Stimulated activated CD4-positive, alpha-beta T cell treated with anti-CD3 and anti-CD28 coated beads, Interleukin-15, amount 100 ng/mL, for 48 hours (primary cell): ENCODE measurements at places on chromosomes 1 and 21.

DNA sequence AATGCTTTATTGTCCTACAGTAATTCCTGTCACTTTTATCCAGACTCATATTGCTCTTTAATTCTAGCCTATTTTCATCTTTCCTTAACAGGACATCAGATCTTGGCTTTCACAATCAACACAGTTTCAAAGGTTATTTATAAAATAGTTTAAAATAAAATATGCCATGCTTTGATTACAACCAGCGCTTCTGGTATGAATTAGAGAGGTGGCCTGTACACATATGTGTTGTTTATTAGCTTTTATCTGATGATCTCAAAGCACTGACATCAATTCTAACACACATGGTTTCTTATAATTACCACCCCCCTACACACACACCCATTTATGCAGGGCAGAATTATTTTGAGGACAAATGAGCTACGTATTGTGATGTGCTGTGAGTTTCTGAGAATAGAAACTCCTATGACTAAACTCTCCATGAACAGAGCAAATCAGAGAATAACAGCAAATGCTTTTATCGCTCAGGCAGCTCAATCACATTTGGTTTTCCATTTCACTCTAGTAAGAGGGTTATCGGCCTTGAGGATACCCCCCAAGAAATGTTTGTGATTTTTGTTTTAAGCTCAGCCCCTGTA lies 18.0 kb downstream of the CD247 start:
- DNase-seq = no peak

DNA sequence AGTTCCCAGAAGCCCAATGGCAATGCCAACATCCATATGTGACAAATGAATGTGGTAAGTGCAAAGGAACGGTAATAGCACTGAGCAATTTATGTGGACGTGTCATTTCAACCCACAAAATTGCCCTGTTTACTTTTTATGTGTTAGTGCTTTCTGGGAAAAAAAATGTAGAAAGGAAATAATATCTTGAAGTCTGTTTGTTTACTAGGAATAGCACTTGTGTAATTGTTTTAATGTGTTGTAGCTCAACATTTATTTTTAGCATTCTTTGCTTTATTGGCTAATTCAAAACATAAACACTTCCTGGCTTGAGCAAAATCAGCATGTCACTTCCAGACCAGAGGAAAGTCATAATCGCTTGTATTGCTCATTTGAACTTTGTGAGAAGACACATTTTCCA lies 224.8 kb upstream of the KCNK2 start:
- no peak for DNase-seq

DNA sequence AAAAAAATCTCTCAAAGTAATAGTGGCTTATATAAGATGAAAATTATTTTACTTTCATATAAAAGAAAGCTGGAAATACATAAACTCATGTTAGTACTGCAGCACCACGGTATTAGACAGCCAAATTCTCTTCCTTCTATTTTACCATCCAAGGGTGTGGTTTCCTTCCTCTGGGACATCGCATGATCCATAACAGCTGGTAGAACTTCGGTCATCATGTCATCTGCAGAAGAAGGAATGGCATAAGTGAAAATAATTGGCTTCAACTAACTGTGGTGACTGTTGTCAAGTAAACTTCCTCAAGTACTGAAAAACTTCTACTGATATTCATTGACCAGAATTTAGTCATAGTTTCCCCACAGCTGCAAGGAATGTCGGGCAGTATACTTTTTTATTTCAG lies 28.3 kb upstream of the IFI44L start:
- DNase-seq = no peak

GRCh38 chr1:162670928-162671663 lies 38.8 kb downstream of the DDR2 start:
- DNase-seq = no peak

GRCh38 chr1:230627767-230628166 lies 14.5 kb upstream of the COG2 start:
- no peak for DNase-seq

- DNase-seq = no peak
Measured at GRCh38 chr1:171965777-171966176, 124.5 kb downstream of the DNM3 start.

- DNase-seq = no peak
Measured at GRCh38 chr1:206068314-206068713, 15.3 kb downstream of the RHEX start.

DNA sequence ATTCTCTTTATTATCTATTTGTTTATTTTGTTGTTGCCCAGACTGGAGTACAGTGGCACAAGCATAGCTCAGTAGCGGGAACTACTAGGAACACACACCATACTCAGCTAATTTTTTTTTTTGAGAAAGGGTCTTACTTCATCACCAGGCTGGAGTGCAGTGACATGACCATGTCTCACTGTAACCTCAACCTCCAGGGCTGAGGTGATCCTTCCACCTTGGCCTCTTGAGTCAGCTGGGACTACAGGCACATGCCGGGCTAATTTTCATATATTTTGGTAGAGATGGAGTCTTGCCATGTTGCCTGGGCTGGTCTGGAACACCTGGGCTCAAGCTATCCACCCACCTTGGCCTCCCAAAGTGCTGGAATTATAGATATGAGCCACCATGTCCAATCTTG lies 5.3 kb upstream of the TXNIP start:
- DNase-seq = no peak

- no peak for DNase-seq
Measured at GRCh38 chr1:50521703-50522102, 98.5 kb upstream of the DMRTA2 start.

DNA sequence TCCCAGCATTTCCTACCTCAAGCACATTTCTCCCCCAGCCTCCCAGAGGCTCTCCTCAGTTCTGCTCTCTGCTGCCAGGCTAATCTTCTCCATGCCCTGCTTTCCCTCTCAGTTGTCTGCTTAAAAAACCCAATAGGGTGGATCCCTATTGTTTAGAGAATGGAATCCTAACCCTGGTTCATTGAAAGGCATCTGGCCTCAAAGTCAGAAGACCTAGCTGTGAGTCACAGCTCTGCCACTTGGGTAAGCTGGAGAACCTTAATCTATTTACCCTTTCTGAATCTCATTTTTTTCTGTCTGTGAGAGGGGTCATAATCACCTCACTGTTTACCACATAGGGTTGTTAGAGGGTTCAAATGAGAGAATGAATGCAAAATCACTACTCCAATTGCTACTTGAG lies 12.5 kb upstream of the MYOC start:
- DNase-seq = no peak

DNA sequence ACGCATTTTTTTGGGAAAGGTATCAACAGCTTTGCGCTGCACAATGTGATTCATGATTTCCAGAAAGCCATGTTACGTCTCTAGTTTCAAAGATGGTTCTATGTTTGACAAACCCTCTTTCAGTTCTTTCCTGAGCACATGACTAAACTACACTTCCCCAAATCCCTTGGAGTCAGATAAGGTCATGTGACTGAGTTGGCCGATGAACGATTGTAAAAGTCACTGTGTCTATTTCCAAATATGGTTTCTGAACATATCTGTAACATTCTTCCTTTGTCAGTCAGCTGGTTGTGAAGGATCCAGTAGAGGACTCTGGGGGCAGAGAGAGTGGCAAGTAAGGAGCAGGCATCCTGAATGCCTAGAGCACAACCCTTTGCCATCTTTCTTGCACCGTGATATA lies 35.4 kb downstream of the TMPRSS15 start:
- no peak for DNase-seq

DNA sequence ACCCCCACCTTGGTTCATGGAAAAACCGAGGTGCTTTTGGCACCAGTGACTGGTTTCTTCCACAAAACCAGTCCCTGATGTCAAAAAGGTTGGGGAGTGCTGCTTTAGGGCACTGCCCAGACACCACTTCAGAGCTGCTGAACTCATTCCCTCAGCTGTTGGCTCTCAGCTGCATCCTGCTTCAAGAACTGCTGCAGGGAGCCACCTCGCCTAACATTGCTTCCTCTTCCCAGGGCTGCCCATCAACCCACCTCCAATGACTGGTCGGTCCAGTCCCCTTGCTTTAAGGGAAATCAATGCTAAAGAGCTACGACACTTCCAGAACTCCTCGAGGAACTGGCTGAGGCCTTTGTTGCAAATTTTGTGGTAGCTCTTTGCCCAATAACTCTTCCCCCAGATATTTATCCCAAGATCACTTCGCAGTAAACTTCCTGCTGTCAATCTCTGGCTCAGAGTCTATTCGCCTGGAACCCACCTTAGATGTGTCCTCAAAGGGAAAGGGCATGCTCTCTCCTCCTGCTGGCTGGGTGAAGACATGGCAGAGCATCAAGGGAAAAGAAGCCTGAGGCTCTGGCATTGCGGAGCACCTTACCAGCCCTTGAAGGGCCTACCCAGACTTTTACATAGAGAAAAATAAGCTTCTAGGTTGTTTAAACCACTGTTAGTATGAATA lies 29.0 kb downstream of the C1orf52 start:
- DNase-seq = no peak

DNA sequence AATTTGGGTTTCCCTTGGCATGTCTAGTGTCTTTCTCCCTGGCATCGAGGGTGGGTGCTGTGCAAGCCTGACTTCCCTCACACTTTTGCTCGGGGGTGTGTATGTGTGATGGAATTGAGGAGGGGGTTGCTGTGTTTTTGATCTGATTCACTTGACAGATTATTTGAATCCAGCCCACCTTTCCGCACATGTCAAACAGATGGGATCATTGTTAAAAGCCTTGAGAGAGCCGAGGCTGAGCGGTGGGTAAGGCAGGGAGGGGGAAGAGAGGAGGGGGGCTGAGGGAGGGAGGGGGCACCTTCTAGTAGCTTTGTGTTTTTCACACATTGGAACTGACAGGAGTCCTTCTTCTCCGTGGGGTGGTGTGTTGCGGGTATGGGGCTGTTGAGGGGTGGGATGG lies 90.0 kb downstream of the PAPPA2 start:
- DNase-seq = no peak

DNA sequence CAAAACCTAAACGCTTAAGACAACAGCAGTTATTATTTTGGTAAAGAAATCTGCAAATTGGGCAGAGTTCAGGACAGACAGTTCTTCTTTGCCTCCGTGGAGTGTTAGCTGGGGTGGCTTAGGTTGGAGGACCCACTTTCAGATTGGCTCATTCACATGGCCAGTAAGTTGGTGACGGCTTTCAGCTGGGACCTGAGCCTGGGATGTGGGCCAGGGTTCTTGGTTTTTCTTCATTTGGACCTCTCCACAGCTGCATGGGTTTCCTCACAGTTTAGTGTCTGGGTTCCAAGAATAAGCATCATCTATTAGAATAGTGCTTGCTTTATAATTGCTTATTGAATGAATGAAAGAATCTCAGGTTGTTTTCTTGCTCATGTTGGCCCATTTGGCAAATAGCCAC lies 72.2 kb downstream of the ATF6 start:
- DNase-seq = no peak
